ENCODE measurements at places on chromosomes 12 and 14.

GRCh38 chr12:120855823-120856588, 48.2 kb downstream of the SPPL3 start:
- DNase-seq: no peak

GRCh38 chr14:52876311-52876710, 74.5 kb downstream of the FERMT2 start:
- DNase-seq: no peak

GRCh38 chr12:54299515-54300224, 1.1 kb downstream of the NFE2 start:
- DNase-seq: no peak

DNA sequence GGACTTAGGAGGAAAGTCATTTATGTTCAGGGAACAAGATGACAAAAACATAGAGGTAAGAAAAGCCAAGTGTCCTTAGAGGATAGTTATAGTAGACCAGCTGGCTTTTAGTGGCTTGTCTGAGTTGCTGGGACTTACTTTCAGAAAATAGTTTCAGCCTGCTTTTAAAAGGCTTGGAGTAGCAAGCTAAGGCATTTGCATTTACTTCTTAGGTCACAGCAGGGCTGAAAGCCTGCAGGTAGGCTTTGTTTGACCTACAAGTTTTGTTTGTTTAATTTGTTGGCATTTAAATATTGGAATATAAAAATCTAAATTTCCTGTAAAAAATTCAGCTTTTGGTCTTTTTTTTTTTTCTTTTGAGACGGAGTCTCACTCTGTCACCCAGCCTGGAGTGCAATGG, 5.1 kb downstream of the ACSS3 start:
- no peak for DNase-seq

- DNase-seq: peak; percentile 82
These were observed 158.9 kb downstream of the TMX1 start for GRCh38 chr14:51398898-51399297.

DNA sequence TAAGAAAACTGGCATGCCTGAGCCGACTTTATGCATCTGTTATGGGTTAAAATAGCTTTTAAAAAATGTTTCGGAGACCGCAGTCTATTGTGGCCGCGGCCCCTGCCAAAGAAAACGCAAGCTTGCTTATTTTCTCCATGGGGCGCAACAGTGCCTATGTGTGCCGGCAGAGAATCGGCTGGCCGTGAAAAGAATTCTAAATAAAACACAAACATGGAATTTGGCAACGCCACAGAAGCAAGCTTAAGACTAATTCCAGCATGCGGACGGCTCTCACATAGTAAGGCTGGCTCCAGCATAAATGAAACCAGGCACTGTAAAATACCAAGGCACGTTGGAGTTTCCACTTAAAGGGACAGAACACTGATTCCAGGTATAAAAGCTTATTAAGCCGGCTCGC, 56.7 kb downstream of the BCL11B start:
- DNase-seq: no peak

- no peak for DNase-seq
These were observed 3.0 kb upstream of the TESC start for GRCh38 chr12:117101953-117102799.

GRCh38 chr12:100404769-100405407, 48.0 kb downstream of the SLC17A8 start:
- no peak for DNase-seq

Measured in SW 1271 (cell line).